GM23338 (cell line): ENCODE measurements at places on chromosomes 7 and 10. TPM values are rescaled to one million over a fixed set of nuclear protein-coding genes. Genes with fewer than 3 reads are reported as not detected.
A peak's percentile ranks its signal among the peaks of the same experiment; 100 is the strongest.

- DNase-seq, result no peak
Observed at GRCh38 chr10:114868870-114869519, 47.4 kb downstream of the FHIP2A start.

- no peak for DNase-seq
Observed at GRCh38 chr10:30819341-30820181, 190.0 kb upstream of the LYZL2 start.

DNA sequence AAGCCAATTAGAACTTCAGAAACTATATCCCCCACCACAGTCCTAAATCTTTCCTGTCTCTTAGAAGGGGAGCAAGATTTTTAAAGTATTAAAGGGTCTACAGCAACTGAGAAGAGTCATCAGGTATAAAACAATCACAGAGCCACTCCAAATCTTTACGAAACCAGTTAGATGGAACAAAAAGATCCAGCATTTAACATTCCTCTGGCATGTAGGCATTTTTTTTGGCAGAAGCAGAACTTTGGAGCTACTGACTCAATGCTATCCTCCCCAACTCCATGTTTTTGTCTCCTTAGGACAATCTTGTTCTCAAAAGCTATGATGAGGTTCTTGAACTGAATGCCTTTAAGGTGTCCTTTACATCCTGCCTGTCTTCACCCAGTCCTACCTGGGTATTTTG lies 333.3 kb downstream of the PRPF18 start:
- no peak for DNase-seq

- no peak for DNase-seq
Observed at GRCh38 chr7:28698840-28699239, 259.3 kb downstream of the TRIL start.

DNA sequence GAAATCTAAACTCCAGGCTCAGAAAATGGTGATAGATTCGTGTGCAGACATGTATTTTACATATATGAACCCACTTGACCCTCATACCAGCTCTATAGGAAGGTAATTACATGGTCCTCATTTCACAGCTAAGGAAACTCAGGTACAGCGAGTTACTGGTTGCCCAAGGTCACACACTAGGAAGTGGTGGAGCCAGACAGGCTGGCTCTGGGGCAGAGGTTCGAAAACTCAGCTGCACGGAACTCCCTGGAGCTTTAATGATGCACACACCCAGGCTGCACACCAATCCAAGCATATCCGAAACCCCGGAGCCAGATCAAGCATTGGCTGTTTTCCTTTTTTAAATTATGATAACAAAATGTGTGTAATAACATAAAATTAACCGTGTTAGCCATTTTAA lies 172.4 kb downstream of the COBL start:
- DNase-seq, result no peak

DNA sequence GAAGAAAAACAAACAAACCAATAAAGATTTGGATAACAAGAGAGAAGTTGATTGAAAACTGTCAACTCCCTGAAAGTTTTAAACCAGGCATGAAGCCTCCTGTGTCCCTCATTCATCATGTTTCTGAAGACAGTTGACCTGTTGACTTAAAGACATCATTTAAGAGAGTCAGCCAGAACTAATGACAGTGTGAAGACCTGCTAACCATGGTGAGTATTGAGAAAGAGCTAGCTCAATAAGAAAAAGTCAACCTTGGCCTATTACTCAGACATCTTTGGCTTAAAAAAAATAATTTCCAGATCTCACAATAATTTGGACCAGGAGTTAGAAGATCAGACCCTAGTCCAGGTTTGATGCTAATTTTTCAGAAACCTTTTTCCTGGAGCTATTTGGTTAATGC lies 45.3 kb upstream of the ANKRD1 start:
- no peak for DNase-seq

DNA sequence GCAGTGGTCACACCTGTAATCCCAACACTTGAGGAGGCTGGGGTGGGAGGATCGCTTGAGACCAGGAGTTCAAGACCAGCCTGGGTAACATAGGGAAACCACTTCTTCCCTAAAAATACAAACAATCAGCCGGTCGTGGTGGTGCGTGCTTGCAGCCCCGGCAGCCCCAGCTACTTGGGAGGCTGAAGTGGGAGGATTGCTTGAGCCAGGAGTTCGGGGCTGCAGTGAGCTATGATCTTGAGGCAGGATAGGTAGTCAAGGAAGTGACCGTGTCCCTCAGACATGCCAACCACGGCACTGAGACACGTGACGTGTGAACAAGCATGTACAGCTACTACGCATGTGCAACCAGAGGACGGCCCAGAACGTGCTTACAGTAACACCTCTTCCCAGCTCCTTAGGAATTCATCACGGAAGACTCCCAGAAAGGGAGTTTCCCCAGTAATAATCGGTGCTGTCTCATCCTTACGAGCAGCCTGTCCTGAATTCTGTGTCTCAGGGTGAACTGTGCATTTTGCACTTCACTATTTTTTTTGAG lies 5.3 kb downstream of the GUSB start:
- no peak for DNase-seq

- DNase-seq, result no peak
Observed at GRCh38 chr10:79905322-79906314, 43.3 kb downstream of the SFTPD start.

PLAC9 gene
- polyA plus RNA-seq, result 11.0 and 14.4 TPM in 2 replicates

GRCh38 chr10:92377962-92378361 lies 87.0 kb downstream of the MARCHF5 start:
- no peak for DNase-seq

- DNase-seq, result no peak
Observed at GRCh38 chr7:7964250-7964649, 4.3 kb upstream of the GLCCI1 start.

GRCh38 chr7:146635205-146636032 lies 518.8 kb downstream of the CNTNAP2 start:
- peak; percentile 4 for DNase-seq

DNA sequence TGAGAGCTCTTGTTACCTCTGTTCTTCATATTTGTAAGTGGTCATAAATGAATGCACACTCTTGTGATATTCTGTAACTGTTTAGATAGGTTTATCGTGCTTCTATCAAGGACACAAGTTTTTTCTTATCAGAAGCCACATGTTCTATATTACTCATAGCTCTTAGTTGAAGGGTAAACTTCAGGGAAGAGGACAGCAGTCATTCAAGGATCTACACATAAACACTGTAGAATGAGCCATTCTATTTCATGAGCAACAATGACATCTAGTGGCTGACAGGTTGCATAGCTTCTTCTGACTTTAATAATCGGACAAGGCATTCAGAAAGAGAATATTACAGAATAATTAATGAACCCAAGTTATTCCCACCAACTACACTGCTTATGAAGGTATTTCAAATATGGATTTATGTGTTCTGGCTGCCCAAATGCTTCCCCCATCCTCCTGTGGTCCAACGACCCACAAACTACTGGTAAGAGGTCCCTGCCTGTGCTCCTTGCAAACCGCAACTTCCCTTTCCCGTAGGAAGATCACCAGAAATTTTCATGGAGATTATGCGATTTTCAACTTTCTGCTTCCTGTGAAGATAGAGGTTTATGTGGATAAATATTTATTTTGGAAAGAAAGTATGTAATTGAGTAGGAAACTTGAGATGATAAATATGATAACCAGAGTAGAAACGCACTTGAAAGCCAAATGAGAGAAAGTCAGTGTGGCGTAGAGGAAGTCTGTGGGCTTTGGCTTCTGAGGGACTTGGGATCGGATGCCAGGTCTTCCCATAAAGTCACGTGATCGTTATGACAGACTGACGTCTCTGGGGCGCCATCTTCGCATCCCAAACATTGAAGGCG lies 16.8 kb upstream of the ABCB5 start:
- DNase-seq, result peak; percentile 75

- DNase-seq, result no peak
Observed at GRCh38 chr10:121411004-121411403, 187.2 kb downstream of the FGFR2 start.

SPDYE2 gene
- polyA plus RNA-seq, result 0.79 and 1.0 TPM in 2 replicates

LRIT1 gene
- polyA plus RNA-seq, result not detected in 2 replicates

DNA sequence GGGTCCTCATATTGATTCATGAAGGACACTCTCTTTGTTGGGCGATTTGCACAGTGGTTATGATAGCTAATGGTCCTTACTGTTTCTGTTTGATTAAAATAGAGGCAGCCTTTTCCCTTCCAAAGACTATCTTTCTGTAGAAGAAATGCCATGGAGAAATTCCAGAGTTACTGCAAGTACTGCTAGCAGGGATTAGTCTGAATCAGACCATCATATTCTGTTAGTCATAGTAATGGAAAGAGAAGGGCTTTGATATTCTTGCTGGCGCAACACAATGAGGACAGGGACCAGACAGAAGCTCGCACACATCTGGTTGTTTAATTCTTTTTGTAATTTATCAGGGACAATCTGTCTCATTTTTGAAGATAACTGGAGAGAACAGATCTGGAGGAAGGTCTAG lies 304.5 kb upstream of the FZD8 start:
- DNase-seq, result no peak

- DNase-seq, result no peak
Observed at GRCh38 chr7:5584096-5584495, 160.5 kb upstream of the TNRC18 start.

GPR22 gene
- 2.0 and 3.4 TPM in 2 replicates for polyA plus RNA-seq

DNA sequence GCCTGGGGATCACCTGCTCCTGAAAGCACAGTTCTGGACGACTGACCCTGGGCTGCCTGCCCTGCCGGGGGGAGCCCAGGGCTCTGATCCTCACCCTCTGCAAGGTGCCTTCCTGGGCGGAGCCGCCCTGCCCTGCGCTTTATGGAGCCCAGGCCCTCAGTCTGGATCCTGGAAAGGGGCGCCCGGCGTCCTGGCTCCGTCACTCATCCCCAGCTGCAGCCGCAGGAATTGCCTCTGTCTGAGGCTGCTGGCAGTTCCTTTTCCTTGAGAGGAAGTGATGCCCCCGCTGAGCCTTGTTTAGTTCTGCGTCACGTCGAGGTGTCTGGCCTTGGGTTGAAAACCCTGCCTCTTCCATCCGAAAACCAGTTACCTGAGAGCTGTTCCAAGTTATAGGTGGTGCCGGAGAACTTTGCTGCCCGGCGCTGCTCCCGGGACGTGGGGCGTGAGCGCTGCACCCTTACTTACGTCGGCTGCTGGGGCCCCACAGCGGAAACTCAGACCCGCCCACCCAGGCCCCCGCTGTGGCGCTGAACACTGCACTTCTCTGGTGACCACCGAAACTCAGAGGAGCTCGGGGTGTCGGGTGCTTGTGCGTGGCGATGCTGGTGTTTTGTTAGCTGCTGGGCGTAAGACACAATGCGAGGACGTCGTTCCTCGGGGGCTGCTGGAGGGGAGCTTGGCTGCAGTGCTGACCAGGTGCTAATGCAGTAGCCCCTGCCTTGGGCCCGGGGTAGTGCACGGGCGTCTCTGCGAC lies 5.4 kb downstream of the MAFK start:
- DNase-seq, result peak; percentile 35

TAS2R38 gene
- 0.31 TPM in 1 of 2 replicates, not detected in the other for polyA plus RNA-seq

SPDYE11 gene
- 0.92 and 1.4 TPM in 2 replicates for polyA plus RNA-seq

DNA sequence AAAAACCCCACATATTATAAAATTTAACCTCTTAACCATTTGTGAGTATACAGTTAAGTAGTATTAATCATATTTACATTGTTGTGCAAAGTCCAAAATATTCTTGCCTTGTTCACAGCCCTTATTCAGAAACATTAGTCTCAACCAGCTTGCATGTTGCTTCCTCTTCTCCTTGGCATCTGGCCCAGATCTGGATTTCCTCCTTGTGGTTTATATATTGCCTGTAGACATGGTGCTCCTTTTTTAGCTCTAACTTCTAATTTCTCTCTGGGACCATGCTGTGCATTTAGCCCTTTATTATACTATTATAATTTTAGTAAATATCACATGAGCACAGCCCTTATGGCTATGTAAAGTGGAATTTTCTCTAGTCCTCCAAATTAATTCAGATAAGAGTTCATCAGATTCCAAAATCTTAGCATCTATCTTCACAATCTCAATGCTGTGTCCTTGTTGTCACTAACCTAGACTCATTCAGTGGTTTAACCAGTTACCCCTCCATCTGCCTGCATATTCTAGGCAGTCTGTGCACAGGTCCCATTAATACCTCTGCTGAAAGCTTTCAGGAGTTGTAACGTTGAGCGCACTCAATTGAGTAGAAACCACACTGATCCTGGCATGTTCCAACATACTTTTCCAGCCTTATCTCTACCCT lies 7.9 kb downstream of the CPED1 start:
- DNase-seq, result no peak

GRCh38 chr10:103877861-103878260 lies 22.5 kb upstream of the SH3PXD2A start:
- DNase-seq, result no peak

- no peak for DNase-seq
Observed at GRCh38 chr7:117048114-117048866, 95.0 kb downstream of the ST7 start.

HABP2 gene
- not detected in 2 replicates for polyA plus RNA-seq

NEUROG3 gene
- 0.31 TPM in 1 of 2 replicates, not detected in the other for polyA plus RNA-seq

DNA sequence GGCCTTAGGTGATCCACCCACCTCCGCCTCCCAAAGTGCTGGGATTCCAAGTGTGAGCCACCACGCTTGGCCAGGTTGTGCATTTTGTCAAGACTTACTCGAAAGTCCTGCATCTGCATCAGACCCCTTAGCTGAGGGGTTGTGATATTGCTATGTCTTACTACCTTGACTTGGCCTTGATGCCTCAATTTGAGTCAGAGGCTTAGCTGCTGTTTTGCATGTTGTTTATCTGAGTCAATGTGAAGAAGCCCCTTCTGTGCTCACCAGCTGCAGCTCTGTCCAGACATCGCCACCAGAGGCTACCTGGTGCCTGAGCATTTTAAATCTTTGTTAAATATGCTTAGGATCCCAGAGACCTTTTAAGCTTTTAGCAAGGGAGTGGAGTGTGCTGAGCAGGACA lies 18.1 kb downstream of the UBE2D4 start:
- no peak for DNase-seq

GRCh38 chr7:129777993-129778769 lies 166.7 kb downstream of the NRF1 start:
- no peak for DNase-seq

DNA sequence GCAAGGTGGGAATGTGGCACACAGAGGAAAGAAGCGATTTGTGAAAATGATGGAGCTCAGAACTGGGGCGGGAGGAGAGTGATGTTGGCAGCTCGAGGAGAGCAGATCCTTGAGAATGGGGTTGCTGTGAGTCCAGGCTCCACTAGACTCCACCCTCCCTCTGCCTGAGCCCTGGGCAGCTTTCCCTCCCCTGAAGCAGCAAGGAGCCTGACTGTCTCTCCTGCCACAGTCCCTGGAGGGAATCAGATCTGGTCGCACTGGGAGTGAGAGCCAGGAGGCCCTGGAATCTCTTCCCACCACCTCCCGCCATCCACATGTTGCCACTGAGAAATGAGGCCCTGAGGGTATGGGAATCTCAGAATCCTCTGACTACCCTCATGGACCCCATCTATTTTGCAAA lies 362.7 kb downstream of the PLXNA4 start:
- no peak for DNase-seq

GRCh38 chr10:86700851-86701617 lies 32.7 kb downstream of the LDB3 start:
- DNase-seq, result no peak

OR2A1 gene
- polyA plus RNA-seq, result 1.2 and 1.6 TPM in 2 replicates

DNA sequence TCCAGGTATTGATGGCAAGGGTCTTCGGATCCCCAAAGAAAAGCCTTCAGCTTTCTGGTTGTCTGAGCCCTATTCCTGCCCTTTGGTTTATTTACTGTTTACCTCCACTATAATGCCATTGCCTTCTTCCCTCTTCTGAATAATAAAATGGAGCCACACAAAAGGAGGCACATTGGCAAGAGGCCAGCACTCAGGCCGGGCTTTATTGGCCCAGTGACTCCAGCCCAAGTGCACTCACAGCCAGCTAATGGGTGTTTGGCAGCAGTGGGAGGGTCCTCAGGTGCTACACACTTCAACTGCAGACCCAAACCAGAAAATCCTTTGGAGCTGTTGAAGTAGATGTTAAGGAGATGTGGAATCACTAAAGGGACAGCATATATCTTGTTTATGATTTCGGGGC lies 336.0 kb downstream of the PLXNA4 start:
- DNase-seq, result no peak
